Uterus (tissue), 4 donors: ENCODE measurements at places on chromosomes 3 and 15. TPM values are rescaled to one million over a fixed set of nuclear protein-coding genes. Genes with fewer than 3 reads are reported as not detected.

Gene HIGD2B
- total RNA-seq, result not detected

Gene RTP1
- total RNA-seq, result not detected

Gene ACOX2
- total RNA-seq, result 29.0 TPM

Gene FOXL2NB
- 18.3 TPM for total RNA-seq

Gene PPP1R14D
- total RNA-seq, result not detected

Gene CRYGS
- total RNA-seq, result 6.2 TPM

Gene FBXO40
- not detected for total RNA-seq

GRCh38 chr15:71730277-71731144, 79.8 kb upstream of the NR2E3 start:
- peak; percentile 71 for DNase-seq
- H3K27ac ChIP-seq, result peak overlapping the region; percentile 73
- no peaks in the 10 kb centered on the region for H3K36me3 ChIP-seq

- no peaks in the 10 kb centered on the region for H3K36me3 ChIP-seq
- no peaks in the 10 kb centered on the region for H3K4me1 ChIP-seq
- no peaks in the 10 kb centered on the region for H3K27me3 ChIP-seq
- no peak overlapping the region for H3K4me3 ChIP-seq
- no peak for DNase-seq
- H3K27ac ChIP-seq, result no peak overlapping the region
Measured at GRCh38 chr3:42827023-42827422, 17.8 kb downstream of the ACKR2 start.

DNA sequence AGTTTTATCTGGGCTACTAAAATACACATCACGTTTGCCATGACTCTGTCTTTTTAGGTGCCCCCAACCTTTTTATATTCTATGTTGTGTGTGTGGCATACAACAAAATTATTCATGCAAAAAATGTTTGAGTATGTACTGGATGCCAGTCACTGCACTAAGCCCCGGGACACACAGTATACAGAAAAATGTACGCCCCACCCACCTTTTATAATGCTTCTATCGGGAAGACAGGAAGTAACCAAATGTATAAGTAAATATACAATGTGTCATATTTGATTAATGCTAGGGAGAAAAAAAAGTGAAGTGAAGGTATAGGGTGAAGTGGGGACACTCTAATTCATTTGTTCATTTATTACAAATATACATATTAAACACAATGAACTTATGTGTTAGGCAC, 503.4 kb upstream of the MDFIC2 start:
- DNase-seq, result no peak
- H3K4me3 ChIP-seq, result no peak overlapping the region
- no peaks in the 10 kb centered on the region for H3K4me1 ChIP-seq
- H3K36me3 ChIP-seq, result no peaks in the 10 kb centered on the region

GRCh38 chr3:62161371-62161770, 212.0 kb downstream of the FEZF2 start:
- H3K27me3 ChIP-seq, result no peaks in the 10 kb centered on the region
- H3K4me1 ChIP-seq, result peaks cover 15% of the 10 kb centered on the region
- no peak for DNase-seq
- H3K36me3 ChIP-seq, result no peaks in the 10 kb centered on the region

DNA sequence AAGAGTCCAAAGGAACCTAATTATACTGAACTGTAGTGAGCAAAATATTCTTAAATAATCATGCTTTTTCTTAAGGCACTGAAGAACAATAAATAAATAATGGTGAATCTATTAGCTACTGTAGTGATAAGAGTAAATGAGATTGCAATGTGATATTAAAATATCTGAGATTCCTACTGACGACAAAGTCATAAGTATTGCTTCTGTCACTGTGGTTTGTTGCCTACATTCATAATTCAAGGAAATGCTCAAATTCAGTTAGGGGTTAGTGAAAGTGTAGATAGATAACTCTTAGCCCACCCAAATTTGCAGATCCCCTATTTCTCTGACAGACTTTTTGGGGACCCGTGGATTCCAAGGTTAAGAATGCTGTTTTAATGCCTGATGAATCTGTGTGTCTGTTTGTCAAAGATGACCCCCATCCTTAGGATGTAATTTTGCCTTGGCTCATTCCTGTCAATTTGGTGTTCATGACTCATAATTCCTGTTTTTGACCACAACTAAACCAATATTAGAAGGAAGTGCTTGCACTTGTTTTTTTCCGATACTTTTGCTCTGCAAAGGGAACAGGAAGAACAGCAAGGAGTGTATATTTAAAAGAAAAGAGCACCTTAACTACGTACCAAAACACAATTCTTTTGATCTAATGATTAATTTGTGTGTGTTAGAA, 86.7 kb downstream of the MAGI1 start:
- no peak overlapping the region for H3K4me3 ChIP-seq
- H3K36me3 ChIP-seq, result peaks cover 4% of the 10 kb centered on the region
- H3K4me1 ChIP-seq, result no peaks in the 10 kb centered on the region

- H3K4me3 ChIP-seq, result no peak overlapping the region
- no peaks in the 10 kb centered on the region for H3K36me3 ChIP-seq
- DNase-seq, result no peak
- H3K27me3 ChIP-seq, result no peaks in the 10 kb centered on the region
- H3K4me1 ChIP-seq, result no peaks in the 10 kb centered on the region
- no peak overlapping the region for H3K27ac ChIP-seq
Measured at GRCh38 chr3:169283951-169284350, 379.6 kb downstream of the MECOM start.
